Ureter (tissue), 1 donor: ENCODE measurements at places on chromosomes 12 and 14.

GRCh38 chr12:44403185-44403584, 472.9 kb downstream of the NELL2 start:
- DNase-seq, result no peak

DNA sequence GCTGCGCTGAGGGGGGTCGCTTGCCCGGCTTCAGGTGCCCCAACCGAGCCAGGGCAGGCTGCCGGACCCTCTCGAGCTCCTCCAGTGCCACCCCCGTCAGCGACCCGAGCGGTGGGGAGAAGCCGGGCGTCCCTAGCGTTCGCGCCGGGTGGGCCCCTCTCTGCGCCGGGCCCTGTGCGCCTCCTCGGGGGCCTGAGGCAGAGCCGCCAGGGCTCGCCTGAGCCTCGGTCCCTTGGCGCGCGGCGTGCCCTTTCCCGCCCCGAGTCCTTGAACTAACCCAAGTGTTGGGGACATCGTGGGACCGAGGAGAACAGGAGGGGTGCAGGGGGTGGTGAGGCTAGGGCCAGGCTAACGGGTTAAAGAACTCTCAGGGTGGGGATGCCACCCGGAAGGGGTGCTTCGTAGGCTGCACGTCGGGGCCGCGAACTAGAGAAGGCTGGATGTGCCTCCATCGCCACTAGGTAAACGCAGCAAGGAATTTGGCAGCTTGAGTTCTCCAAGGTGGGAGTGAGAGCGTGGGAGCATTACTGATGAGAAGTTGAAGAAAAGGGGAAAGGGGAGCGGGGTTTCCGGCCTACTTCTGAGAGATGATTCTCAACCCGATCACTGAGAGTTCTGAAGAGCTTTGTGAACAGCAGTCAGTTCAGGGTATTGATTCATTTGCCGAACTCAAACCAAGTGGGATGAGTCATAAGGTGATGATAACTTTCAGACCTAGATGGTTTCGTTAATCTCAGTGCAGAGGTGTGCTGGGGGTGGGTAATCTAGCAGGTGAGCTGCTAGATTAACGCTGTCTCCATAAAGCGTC, 618 bp downstream of the RNF34 start:
- DNase-seq, result no peak

- no peak for DNase-seq
Measured at GRCh38 chr12:67523538-67523937, 125.0 kb upstream of the DYRK2 start.

- no peak for DNase-seq
Measured at GRCh38 chr12:75196865-75197264, 12.8 kb downstream of the KCNC2 start.

DNA sequence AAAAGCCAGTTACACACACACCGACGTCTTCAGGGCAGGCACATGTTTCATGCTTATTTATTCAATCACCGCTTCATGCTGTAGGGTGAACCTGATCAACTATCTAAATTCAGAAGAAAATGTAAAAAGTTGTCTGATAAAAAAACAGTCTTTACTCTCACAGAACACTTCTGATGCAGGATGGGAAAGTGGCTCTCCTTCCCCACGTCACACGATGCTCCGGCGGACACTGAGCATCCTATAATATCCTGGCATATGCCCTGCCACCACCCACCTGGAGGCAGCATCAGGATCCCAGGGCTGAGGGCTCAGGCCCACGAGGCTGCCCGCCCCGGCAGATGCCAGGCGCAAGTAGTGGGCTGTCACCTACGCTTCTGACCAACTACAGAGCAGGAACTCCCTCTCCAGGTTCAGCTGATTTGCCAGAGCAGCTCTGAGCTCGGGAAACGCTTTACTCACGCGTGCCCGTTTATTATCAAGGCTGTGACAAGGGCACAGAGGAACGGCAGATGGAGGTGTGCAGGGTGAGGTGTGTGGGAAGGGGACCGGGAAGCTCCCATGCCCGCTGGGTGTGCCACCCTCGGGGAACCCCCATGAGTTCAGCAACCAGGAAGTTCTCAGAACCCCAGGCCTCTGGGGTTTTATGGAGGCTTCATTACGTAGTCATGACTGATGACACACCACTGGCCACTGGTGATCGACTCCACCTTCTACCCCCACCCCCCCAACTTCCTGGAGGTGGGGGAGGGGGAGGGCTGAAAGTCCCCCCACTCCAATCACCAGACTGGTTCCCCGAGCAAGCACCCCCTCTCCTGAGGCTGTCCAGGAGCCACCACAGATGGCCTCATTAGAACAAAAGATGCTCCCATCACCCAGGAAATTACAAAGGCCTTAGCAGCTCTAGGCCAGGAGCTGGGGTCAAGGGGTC, 32.1 kb downstream of the SLC15A4 start:
- no peak for DNase-seq
